ENCODE measurements at places on chromosomes 12 and 14. TPM values are rescaled to one million over a fixed set of nuclear protein-coding genes. Genes with fewer than 3 reads are reported as not detected.

Gene SPIC
- not detected for polyA plus RNA-seq

Gene LTBR
- not detected for polyA plus RNA-seq

Gene LRP1
- not detected for polyA plus RNA-seq

Gene TDRD9
- 0.93 TPM for polyA plus RNA-seq

Gene KRT5
- polyA plus RNA-seq = not detected

Gene DNM1L
- polyA plus RNA-seq = 16.8 TPM
